ENCODE measurements at places on chromosomes 1 and 21. TPM values are rescaled to one million over a fixed set of nuclear protein-coding genes. Genes with fewer than 3 reads are reported as not detected.

Gene CRYBG2
- total RNA-seq, result 19.4 TPM

Gene FMOD
- 26.6 TPM for total RNA-seq

Gene LEFTY1
- total RNA-seq, result 199 TPM

Gene SPATA6
- total RNA-seq, result 26.9 TPM

Gene ANGPTL3
- total RNA-seq, result not detected

Gene GPR161
- total RNA-seq, result 13.1 TPM

Gene CELA3A
- total RNA-seq, result 1.0 TPM

Gene JAM2
- 8.3 TPM for total RNA-seq

Gene MASP2
- not detected for total RNA-seq

Gene PADI1
- total RNA-seq, result 0.25 TPM

Gene C2CD2
- total RNA-seq, result 17.8 TPM

Gene TRAF5
- total RNA-seq, result 28.5 TPM

- no peak for DNase-seq
These were observed 257.8 kb downstream of the OMA1 start for GRCh38 chr1:58288624-58289142.

- DNase-seq, result no peak
These were observed 75.1 kb downstream of the PGM1 start for GRCh38 chr1:63668298-63668697.

GRCh38 chr1:1024771-1025699 lies 5.1 kb downstream of the AGRN start:
- DNase-seq, result no peak

GRCh38 chr1:40582116-40582515 lies 50.7 kb downstream of the ZNF684 start:
- DNase-seq, result no peak

- peak; percentile 76 for DNase-seq
These were observed 674 bp upstream of the ATXN7L2 start for GRCh38 chr1:109482791-109483671.

GRCh38 chr21:29640080-29640508 lies 299.7 kb downstream of the GRIK1 start:
- DNase-seq, result no peak

GRCh38 chr1:244084763-244085162 lies 33.7 kb downstream of the ZBTB18 start:
- DNase-seq, result no peak

- no peak for DNase-seq
These were observed 32.9 kb upstream of the RIPK4 start for GRCh38 chr21:41799763-41800162.

DNA sequence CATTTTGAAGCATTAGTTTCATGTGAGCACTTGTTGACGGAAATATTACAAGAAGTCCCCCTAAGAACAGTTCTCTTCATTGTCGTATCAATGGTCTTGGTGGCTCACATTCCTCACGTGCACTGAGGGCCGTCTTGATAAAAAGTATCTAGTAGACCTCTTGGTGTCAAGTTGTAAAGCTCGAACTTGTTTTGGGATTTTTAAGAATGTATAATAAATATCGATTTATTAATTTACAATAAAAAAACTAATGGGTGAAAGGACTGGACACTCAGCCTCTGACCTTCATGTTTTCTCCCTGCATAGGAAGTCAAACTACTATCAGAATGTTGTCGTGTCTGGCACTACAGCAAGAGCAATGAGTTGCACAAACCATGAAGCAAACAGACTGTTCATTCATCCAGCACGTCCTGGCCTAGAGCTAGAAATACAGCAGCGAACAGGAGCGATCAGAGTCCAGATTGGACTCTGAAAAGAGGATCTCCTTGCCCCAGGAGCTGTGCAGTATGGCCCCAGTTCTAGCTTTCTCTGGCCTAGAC lies 319.2 kb downstream of the SMYD3 start:
- no peak for DNase-seq

DNA sequence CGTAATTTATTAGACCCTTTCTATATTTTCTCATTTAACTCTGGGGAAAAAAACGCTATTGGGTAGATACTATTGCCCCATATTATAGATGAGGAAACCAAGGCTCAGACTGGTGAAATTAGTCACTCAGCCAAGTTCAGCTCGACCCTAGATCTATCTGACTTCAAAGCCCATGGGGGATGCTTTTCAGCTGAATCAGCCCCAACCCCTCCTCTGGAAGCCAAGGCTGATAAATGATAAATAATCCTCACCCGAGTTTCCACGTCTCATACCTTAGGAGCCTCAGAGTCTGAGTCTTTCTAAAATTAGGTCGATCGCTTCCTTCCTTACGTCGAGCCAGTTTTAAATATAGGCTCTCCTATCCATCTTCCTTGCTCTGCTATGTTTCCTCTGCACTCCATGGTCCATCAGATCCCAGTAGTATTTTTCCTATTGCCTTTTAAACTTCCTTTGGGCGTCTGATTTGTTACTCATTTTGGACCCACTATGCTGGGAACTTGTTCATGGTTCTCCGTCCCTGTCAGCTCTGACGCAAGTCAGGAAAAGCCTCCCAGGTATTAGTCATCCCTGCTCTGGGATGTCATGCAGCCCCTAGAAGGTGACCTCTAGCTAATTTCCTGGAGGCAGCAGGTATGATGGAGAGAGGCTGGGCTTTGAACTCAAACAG lies 122.8 kb downstream of the PLPP3 start:
- no peak for DNase-seq

DNA sequence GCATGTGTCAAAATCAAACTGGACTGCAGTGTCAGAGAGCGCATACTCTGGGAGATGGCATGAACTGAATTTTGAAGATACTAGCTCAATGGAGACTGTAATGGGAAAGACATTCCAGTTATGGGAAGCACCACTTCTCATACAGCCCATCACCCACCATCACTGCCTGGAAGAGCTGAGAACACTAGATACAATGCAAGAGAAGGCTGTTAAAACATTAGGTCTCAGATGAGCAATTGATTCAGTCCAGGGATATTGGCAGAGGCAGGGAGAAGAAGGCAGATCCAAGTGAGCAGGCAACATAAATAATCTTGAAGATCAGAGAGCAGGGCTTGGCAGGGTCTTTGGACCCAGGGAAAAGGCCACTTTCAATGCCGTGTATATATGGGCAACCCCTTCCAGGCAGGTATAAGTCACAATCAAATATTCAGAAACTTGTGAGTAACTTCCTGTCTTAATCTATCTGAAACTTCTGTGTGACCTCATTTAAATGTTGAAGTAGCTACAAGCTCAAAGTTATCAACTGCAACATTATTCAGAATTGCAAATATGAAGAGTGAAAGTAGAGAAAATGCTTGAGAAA lies 290.3 kb upstream of the SGIP1 start:
- no peak for DNase-seq

DNA sequence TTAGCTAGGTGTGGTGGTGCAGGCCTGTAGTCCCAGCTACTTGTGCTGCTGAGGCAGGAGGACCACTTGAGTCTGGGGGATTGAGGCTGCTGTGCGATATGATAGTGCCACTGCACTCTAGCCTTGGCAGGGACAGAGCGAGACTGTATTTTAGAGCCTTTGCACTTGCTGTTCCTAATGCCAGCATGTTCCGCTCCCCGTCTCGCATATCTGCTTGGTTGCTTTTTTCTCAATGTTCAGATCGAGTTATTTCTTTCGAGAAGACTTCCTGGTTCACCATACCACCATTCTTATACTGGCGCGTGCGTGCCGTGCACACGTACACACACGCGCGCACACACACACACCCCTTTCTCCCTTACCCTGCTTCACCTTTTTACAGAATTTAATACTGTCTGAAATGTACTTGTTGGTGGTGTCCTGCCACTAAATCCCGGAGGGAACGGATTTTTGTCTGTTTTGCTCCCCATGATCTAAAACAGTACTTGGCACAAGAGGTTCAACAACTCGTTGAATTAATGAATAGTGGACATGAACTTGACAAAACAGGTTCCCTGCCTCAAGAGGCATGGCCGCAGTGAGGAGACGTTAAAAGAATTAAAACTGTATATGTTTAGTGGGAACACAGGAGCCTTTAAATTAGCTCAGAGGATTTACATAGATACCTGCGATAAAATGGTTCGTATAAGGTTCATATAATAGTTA lies 1.1 kb upstream of the RPRD2 start:
- DNase-seq, result peak; percentile 25

GRCh38 chr1:179137617-179138255 lies 55.9 kb downstream of the TOR3A start:
- no peak for DNase-seq

DNA sequence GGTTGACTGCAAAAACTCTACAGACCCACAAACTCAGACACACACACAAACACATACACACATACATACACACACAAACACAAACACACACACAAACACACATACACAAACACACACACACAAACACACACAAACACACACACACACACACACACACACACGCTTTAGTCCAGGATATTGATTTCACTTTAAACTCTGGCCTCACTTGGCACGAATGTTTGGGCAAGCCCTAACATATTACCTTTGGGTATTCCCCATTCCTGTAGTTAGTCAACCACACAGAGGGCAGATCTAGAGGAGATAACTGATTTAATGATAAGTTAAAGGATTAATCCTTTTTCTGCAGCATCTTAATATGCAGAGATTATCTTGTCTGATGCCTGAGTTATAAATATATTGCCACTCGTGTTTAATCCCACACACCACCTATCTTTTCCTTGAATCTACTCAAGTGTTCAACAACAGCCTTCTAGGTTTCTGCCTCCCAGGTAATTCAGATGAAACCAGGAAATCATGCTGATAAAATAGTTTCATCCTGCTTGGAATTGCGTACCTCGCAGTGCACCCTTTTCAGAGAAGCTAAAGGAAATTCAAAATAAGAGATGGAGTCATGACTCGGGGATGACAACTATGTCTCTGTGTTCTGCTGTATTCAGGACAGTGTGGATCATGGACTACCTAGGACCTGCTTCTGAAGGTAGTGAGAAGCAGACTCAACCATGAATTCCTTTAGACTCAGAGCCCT lies 14.5 kb upstream of the RUNX1 start:
- DNase-seq, result no peak

- no peak for DNase-seq
These were observed 5.3 kb downstream of the C4BPB start for GRCh38 chr1:207093944-207094343.

GRCh38 chr1:175137369-175137768 lies 55.2 kb downstream of the KIAA0040 start:
- no peak for DNase-seq

GRCh38 chr1:183195142-183195574 lies 9.1 kb downstream of the LAMC2 start:
- no peak for DNase-seq

DNA sequence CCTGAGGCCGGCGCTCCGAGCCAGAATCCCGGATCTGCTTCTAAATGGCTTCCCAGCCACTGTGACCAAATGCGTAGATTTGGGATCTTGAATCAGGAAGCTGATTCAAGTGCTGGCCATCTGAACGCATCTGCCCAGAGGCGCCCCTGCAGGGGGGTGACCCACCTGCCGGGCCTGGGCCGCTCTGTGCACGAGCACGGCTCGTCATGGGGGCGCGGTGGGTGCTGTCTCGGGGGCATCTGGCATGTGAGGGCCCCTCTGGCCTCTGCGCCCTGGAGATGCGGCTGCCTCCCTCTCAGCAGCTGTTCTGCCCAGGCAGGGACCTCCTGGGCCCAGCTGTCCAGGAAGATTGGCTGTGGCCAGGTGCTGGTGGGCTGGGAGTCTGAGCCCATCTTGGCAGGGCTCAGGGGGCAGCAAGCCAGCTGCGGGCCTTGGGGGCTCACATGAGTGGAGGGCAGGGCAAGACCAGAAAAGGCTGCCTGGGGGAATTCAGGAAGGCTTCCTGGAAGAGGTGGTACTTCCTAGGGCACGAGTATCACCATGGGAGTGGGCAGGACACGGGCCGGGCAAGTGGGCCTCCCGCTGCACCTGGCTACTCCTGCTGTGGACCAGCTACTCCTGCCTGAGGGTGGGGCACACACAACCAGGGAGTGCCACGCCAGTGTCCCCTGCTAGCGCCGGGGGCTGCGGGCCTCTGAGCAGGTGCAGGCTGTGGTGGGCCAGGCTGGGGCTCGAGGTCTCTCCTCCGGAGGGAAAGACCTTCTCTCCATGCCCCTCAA lies 25.1 kb downstream of the PLCH2 start:
- DNase-seq, result no peak

DNA sequence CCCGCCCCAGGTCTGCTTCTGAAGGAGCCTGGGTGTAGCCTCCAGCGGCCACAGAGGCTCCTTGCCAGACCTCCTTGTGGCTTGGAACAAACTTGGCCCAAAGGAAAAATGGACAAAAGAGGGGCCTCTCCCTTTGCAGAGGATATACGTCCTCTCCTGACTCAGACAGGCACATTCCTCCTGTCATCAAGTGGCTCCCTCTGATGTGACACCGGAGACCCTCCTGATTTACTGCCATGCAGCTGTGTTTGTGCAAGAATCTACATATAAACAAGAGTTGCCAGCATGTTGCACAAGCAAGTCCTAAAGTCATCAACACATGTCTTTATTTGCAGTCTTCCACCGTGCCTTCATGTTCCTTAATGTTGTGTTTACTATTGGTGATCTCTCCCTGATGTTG lies 54.1 kb upstream of the F3 start:
- no peak for DNase-seq

- no peak for DNase-seq
These were observed 25.5 kb downstream of the CD58 start for GRCh38 chr1:116545359-116545705.

DNA sequence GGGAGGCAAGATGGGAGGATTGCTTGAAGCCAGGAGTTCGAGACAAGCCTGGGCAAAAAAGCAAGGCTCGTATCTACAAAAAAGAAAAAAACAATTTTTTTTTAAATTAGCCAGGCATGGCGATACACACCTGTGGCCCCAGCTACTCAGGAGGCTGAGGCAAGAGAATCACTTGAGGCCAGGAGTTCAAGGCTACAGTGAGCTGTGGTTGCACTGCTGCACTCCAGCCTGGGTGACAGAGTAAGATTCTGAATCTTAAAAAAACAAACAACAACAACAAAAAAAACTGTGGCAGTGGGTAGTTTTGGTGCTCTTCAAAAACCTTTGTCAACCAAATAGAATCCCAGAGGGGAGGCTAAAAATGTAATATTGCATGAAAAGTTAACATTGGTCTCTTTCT lies 734 bp downstream of the PTPN22 start:
- DNase-seq, result no peak

GRCh38 chr21:29248124-29248523 lies 50.6 kb upstream of the BACH1 start:
- no peak for DNase-seq

DNA sequence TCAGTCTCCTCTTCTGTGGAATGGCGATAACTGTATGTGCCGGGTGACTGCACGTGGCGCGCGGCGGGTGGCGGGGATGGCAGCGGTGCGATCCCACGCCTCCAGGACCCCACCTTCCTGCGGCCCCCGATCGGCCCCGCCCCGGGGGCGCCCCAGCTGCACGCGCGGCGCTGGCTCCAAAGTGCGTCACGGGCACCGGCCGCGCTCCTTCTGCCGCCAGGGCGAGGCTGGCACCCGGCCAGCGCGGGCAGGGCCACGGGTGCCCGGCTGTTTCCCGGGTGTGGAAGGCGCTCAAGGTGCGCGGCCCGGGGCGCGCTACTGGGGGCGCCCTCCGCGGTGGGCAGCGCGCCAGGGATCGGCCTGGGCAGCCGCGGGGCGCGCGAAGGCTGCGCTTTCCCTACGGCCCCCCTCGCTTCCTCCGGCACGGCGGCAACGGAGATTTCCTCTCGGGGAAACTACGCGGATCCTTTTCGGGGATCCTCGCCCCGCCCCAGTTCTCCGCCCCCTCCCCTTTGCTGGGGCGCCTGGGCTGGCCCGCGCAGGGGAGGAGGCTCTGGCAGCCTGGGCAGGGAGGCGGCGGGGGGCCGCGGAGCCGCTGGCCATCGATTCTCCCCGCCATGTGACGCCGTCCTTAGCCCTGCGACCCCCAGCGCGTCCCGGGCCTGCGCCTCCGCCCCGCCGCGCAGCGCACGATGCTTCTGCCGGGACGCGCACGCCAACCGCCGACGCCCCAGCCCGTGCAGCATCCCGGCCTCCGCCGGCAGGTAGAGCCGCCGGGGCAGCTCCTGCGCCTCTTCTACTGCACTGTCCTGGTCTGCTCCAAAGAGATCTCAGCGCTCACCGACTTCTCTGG lies at the start of gene EVA1C:
EVA1C (plus strand) TSS at position 545 of the 853 bp plus-strand sequence; CDS start at position 693, 148 bp downstream.
- peak; percentile 86 for DNase-seq

Measured in mucosa of descending colon (tissue), 3 donors.